ENCODE measurements at places on chromosomes 7 and 10.
A peak's percentile ranks its signal among the peaks of the same experiment; 100 is the strongest.

DNA sequence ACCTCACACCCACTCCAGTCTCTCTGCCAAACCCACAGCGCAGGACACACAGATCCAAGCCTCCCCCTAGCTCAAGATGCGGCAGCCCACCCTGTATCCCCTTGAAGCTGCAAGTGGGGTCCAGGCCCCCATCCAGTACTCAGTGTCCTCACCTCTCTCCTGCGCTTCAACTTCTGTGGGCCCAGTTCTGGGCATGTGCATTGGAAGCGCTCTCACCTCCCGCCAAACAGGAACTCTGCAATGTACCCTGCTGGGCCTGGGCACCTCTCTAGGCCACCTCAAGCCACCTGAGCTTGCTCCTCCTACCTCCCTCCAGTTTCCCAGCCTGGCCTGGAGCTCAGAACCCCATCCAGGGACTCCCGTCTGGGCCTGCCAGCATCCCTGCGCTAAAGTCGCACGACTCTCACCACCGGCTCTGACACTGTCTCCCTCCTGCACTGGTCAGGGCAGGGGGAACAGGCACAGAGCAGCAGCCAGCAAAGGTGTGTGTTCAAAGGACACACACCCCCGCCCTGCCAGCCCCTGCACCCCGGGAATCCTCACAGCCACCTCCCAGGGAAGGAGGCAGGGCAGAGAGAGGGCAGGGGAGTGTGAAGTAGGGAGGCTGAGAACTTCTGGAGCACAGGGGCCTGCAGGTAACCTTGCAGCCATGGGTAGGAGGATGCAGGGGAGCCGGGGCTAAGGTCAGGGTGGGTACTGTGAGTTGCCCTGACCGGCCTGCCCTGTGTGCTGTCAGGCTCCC, 51.7 kb upstream of the MSMB start:
- no peak for DNase-seq

DNA sequence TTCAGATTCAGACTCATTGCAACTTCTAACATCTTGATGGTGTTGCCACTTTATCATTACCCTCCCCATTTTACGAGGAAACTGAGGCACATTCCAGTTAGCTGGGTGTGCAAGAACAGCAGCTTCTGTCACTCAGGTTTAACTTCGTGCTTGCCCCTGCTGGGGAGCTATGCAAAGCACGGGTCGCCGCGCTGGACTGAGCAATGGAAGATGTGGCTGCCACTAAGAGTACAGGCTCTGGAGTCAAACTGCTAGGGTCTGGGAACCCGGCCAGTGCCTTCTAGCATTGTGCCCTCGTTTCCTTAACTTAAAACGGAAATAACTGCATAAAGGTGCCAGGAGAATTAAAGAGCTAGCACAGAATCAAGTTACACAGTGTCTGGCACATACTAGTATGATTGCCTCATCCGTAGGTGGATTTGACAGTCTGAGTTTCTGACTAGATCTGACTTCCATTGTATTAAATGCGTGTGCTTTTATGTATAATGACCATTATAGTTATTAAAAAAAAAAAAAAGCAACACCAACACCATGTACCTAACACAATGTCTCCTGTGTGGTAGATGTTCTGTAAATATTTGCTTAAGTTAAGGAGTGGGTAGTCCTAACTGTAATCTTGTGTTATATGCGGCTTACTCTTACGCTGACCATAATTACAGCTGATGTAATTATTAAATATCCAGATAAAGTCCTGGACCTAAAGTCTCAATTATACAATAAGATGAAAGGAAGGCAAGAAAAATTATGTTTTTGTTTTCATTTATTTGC, 842 bp downstream of the ZNF22 start:
- peak; percentile 31 for DNase-seq

DNA sequence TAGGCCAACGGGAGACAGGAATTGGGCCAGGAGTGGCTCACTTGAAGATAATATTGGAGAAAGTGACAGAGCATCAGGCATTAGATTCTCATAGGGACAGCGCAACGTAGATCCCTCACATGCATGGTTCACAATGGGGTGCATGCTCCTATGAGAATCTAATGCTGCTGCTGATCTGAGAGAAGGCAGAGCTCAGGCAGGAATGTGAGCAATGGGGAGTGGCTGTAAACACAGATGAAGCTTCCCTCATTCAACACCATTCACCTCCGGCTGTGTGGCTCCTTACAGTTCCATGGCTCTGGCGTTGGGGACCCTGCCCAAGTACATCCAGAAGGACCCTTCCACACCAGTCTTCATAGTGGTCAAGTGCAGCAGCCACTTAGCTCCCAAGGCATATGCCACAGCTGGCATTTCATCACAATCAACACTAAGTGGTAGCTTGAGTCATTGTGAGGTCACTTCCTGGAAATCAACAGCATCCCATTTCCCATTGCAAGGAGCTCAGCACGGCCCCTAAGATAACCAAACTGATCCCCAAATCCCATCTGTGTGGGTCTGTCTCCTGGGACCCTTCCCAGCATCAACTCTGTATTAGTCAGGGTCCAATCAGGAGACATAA, 174.5 kb downstream of the TPST1 start:
- DNase-seq = no peak

GRCh38 chr10:117532451-117533107, 10.0 kb upstream of the EMX2 start:
- DNase-seq = no peak

DNA sequence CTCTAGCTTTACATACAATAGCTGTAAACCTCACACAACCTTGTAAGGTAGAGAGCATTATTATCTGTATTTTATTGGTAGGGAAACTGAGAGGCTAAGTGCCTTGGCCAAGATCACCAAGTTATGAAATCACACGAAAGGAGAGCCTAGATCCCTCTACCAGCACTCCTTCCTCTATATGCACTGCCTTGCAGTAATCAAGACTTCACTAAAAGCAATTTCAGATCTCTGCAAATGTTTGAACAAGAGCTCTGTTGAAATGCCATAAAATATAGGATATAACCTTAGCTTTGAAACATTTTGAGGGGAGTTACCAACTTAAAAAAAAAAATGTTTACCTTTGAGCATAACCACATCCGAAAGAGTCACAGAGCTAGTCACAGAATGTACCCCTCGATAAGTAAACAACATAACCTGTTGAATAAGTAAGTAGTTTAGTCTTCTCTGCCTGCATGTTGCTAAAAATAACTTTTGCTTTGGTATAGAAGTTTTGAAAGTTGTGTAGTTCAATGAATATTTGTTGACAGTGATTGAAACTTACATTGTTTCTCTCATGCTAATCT, 709.4 kb downstream of the AUTS2 start:
- DNase-seq = no peak

DNA sequence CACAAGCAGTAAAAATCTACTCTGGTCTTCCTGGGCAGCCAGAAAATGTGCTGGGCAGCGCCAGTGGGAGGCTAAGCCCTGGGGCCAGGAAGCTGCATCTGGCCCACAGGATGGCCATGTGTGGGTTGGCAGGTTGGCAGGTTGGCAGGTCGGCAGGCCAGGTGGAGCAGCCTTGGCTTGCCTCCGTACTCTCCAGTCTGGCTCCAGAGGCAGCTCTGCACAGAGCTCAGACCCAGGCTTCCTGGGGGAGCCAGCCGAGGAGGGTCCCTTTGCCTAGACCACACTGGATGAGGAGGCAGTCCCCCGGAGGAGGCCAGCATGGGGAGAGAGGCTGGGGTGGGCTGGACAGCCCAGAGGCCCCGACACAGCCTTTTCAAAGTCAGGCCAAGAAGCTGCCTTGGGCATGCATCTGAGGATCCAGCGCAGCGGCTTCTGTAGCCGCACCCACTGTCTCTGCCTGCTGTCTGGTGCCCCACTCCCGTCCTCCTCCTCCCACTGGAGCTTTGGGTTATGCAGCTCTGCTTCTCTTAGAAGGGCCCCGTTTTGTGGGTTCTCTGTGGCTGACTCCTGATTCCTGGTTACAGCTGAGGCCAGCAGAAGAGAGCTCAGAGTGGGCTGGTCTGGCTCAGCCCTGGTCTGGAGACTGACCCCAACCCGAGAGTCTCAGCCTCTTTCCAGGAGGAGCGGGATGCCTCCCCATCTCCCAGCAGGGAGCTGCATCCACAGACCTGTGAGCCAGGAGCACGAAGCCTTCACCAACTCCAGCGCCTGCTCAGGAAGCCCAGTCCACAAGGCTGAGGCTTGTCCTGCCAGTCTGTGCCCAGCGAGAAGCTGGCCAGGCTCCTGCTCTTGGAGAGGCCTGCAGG, 44.6 kb downstream of the CFAP46 start:
- no peak for DNase-seq

DNA sequence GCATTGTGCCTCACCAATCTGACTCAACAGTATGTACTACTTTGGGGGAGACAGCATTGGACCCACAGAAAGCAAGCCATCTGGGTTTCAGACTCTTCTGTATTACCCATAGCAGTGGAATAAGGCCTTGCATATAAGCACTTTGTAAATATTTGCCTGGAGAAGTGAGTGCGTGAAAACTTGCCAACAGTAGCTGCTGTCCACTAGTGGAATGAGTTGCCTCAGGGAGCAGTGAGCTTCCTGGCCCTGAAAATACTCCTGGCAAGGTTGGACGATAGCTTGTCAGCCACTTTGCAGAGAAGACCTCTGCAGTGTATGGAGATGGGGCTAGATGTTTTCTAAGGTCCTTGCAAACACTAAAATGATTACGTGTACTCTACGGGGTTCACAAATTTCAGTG, 21.6 kb downstream of the GARS1 start:
- DNase-seq = no peak

GRCh38 chr7:157360483-157361025, 23.8 kb downstream of the DNAJB6 start:
- DNase-seq = no peak

- no peak for DNase-seq
Measured at GRCh38 chr10:85610381-85611092, 756.1 kb downstream of the GRID1 start.

- DNase-seq = no peak
Measured at GRCh38 chr10:84160663-84161362, 12.8 kb upstream of the GPR15LG start.

DNA sequence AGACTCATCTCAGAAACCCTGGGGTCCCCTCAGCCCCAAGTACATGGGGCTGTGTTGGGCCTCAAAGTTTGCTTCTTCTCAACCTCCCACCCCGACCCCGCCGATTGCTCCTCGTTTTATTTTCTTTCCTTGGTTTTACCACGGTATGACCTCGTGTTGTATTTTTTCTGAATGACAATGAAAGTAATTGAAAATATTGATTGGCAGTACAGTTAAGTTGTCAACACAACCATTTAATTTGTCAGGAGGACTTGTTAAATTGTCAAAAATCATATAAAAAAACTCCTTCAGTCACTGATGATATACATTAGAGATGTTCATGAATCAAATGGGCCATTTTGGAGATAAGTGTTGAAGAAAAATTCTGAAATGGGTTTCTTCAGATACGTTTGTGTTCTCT, 520.7 kb downstream of the LRMDA start:
- no peak for DNase-seq

DNA sequence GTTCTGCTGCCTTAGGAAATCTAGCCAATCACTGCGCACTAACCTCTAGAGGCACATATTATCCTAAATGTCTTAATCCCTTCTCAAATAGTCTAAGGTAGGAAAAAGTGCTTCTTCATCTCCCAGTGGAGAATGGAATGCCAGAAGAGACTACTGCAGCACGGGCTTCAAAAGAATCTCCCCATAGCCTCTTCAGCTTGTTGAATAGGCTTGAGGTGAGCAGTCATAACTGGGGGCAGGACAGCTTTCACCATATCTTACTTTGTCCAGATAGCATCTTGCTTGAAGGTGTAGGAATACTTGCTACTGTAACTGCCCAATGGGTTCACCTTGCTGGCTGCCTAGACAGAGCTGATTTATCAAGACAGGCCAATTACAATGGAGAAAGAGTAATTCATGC, 88.8 kb downstream of the MBL2 start:
- DNase-seq = no peak

- DNase-seq = no peak
Measured at GRCh38 chr10:114685456-114685855, 27.4 kb upstream of the ABLIM1 start.

- peak; percentile 53 for DNase-seq
Measured at GRCh38 chr10:33334805-33335550, 511 bp upstream of the NRP1 start.

Data from NCI-H345 (cell line).